ENCODE measurements at places on chromosomes 1 and 21.

GRCh38 chr1:57674801-57675200 lies 250.9 kb upstream of the DAB1 start:
- DNase-seq: no peak

GRCh38 chr1:35062518-35063196 lies 16.5 kb upstream of the ZMYM1 start:
- no peak for DNase-seq

DNA sequence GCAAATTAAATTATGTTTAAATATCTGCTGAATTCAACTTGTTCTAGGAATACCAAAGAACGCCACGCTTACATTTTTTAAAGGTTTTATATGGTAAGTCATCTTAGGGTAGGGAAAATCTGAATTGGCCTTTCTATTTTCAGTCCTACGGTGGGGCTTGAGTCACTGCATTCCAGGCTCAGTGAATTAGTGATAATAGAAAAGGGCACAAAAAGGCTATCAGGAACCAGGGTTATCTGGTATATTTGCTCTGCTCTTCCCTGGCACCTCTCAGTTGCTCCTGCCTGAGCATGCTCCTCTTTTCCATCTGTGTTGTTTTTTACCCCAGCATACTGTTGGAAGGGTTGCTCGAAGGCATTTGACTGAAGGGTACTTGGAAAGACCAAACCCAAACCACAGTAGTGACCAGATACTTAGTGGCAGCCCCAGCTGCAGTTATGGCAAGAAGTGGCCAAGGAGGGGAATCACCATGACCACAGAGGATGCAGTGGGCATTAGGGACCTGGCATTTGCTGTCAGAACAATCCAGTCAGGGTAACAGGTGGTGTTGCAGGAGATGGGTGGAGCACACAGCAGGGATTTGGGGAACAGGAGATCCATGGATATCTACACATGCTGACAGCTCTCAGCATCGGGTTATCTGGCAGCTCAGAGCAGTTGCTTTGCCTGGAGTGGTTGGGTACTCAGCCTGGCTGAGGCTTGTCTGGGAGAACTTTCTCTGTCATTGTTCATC lies 2.3 kb downstream of the OVAAL start:
- no peak for DNase-seq

- no peak for DNase-seq
Observed at GRCh38 chr1:193058529-193059281, 455 bp downstream of the UCHL5 start.

GRCh38 chr1:7915826-7916500 lies 24.7 kb downstream of the TNFRSF9 start:
- DNase-seq: no peak

- DNase-seq: no peak
Observed at GRCh38 chr1:73097917-73098316, 815.6 kb upstream of the NEGR1 start.

DNA sequence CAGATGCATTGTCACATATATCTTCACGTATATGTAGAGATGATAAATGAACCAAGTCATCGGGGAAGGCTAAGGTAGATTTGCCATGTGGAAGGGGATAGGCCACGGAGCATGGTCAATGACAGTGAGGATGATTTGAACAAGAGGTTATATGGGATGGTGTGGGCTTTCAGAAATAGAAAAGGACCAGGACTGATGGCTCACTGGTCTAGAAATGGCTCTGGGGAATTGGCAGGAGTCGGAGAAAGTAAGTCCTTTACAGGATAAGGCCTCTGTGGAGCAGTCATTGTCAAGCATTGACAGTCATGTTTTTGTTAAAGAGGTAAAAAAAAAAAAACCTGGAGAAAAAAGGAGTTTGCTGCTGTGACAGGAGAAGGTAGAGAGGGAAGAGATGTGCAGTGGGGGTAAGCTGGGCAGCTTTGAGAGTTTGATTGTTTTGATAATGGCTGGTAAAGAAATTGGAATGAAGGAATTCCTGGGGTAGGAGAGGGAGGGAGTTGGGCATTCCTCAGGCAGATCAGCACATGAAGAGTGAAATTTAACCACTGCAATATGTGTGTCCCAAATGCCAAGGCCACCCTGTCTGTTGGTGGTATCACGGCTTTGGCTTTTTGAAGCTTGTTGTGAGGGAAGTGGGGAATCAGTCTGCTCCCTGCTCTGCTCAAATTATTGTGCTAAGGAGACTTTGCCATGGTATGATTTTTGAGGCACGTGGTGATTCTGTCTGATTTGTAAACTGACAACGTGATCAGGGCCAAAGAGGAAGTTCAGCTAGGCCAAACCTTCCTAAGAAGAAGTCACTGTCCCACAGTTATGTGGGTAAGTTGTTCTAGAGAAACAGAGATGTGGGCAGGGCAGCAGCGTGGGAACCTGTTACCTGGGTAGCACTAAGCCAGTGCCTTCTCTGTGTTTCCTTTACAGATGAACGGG lies 26.0 kb downstream of the MACF1 start:
- DNase-seq: no peak

GRCh38 chr1:52003877-52004276 lies 13.4 kb upstream of the RAB3B start:
- DNase-seq: no peak

GRCh38 chr1:244160455-244161235 lies 109.6 kb downstream of the ZBTB18 start:
- DNase-seq: no peak

GRCh38 chr1:42922687-42923366 lies 35.8 kb downstream of the SLC2A1 start:
- DNase-seq: no peak

- no peak for DNase-seq
Observed at GRCh38 chr1:172818841-172819527, 160.1 kb downstream of the FASLG start.

DNA sequence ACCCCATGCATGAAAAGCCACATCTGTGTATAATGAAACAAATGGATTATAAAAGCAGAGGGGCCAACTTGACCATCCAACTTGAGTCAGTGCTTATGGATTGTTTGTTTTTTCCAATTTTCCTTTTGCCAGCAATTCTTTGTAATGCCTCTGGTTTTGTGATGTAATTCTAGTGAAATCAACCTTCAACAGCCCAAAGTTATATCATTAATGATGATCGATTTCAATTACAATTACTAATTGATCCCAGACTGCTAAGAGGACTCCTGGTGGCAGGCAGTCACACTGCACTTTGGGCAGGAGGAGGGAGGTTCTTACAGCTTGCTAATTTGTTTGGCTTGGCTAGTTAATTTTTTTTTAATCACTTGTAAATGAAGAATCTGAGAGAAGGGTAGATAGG lies 552.3 kb downstream of the NUF2 start:
- DNase-seq: no peak

GRCh38 chr1:28718586-28719331 lies 18.0 kb upstream of the YTHDF2 start:
- DNase-seq: no peak

DNA sequence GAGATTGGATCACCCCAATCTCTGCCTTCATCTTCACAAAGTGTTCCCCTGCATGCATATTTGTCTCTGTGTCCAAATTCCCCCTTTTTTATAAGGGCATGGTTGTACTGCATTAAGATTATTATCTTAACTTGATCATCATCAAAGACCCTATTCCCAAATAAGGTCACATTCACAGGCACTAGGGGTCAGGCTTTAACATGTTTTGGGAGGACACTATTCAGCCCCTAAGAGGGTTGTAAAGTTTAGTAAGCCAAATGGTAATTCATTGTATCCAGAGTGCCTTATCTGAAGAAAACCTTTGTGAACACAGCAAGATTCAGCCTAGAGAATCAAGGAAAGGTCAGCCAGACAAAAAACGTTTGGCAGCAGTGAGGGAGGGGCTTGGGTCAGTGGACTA lies 317.6 kb upstream of the PLD5 start:
- DNase-seq: no peak
